ENCODE measurements at places on chromosomes 3 and 15. TPM values are rescaled to one million over a fixed set of nuclear protein-coding genes. Genes with fewer than 3 reads are reported as not detected.

DNA sequence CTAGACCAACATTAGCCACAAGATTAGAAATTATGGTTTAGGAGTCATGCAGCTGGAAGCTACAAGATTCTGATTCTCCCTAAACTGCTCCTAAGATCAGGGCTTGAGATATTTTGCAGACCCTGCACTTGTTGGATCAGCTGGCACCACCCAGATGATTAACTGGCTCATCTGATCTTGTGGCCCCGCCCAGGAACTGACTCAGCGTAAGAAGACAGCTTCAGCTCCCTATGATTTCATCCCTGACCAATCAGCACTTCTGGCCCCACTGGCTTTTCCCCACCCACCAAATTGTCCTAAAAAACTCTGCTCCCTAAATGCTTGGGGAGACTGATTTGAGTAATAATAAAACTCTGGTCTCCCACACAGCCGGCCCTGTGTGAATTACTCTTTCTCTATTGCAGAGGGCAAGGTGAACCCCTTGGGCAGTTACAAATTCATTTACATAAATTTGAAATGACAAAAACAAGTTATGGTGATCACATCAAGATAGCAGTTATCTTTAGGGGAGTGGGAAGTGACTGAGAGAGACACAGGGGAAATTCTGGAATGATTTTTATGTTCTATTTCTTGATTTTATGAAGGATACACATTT lies 76.5 kb downstream of the CD200R1L start:
- no peak for DNase-seq

Gene P3H2
- 37.5 TPM for polyA plus RNA-seq

Gene ZMYND10
- polyA plus RNA-seq, result 16.0 TPM

GRCh38 chr3:61912158-61912557 lies 350.8 kb downstream of the PTPRG start:
- DNase-seq, result no peak

- no peak for DNase-seq
Observed at GRCh38 chr3:152328841-152329240, 60.1 kb downstream of the MBNL1 start.

GRCh38 chr3:172518929-172519640 lies 4.1 kb downstream of the TNFSF10 start:
- DNase-seq, result no peak

- no peak for DNase-seq
Observed at GRCh38 chr3:133745981-133746711, at the start of gene TF. TSS of gene TF (plus strand) at chr3:133746393. CDS start at chr3:133746441, 48 bp downstream.

Gene FRMD5
- 2.0 TPM for polyA plus RNA-seq

DNA sequence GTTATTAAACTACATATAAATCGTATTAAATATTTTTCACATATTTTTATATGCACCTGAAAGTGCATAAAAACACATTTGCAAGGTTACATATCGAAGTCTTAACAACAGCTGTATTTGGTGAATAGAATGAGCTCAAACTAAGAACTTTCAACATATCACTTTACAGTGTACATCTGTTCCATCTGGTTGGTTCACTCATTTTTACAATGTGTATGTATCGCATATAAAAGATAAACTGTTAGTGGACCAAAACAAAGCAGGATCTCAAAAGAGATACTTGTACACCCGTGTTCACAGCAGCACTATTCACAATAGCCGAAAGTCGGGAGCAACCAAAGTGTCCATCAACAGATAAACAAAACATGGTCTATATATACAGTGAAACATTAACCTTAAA lies 55.8 kb downstream of the TBL1XR1 start:
- DNase-seq, result no peak

DNA sequence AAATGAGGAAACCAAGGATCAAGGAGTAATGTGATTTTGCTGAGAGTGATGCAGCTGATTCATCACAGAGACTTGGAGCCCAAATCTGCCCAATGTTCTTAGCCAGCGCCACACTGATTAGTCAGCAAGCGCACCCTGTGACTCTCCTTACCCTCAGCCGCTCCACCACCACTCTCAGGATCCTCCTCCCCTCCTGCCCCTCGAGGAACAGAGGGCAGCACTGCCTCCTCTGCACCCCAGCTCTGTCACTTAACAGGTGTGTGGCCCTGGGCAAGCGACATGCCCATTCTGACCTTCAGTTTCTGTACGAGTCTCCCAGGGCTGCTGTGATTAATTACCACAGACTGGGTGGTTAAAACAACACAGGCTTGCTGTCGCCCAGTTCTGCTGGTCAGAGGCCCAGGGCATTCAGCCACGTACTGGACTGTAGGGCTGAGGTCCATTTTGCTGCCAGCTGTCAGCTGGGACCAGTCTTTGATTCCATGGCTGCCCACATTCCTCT lies 36.1 kb upstream of the HRH1 start:
- DNase-seq, result no peak

DNA sequence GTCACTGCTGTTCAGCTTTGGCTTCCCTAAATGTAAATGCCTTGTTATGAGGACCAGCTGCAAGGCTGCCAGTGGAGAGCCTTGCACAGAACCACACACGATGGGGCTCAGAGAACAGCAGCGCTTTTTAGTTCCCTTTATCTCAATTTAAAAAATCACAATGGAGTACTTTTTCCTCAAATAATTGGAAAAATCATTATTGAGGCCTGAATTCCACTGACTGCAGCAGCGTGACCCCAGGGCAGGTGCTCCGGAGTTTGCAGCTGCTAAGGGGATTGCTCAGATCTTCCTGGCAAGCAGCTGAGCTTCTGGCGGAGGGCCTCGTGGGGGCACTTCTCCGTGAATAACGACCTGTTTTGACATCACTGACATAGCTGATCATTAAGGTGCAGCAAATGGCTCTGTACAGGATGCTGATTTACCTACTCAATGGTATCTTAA lies 245.6 kb upstream of the TRIM42 start:
- DNase-seq, result no peak

DNA sequence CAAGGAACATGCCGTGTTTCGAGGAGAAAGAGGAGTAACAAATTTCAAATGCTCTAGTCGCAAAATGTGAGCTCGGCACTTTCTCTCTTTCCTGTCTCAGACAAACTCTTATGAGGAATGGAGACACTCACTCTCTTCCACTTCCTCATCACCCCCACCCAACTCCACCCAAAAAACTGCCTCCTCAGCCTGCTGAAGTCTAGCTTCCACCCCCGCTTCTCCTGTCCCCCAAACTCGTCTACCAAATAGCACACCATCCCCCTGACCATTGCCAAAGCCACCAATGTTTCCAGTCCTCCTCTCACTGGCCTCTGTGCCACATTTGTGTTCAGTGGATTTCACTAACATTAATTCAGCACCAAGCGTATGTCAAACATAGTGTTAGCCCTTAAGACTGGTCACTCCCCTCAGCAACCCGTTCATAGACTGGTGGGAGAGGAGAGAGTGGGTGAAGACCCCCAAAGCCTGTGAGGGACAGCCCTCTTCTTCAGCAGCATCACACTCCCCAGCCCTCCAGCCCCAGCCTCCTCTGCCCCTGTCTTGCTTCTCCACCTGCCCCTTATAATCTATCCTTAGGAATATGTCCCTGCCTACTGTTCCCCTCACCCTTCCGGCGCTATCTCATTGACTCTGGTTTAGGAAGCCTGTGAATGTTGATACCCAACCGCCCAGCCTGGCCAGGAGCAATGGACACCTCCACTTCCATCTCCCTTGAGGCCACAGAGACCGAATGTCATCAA lies 77.3 kb downstream of the FAM174B start:
- DNase-seq, result no peak

DNA sequence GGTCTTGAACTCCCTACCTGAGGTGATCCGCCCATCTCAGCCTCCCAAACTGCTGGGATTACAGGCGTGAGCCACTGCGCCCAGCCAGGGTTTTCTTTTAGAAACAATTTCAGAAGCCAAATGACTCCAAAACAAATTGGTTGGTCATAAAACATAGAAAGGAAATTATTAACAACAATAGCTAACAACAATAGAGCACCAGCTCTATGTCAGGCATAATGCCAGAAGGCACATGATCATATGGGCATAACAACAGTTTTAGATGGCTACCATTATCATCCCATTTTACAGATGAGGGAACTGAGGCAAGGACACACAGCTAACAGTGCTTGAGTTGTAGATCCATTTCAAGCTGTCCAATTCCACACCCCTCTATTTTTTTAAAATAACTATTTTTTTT lies 22.2 kb upstream of the RAF1 start:
- no peak for DNase-seq

- no peak for DNase-seq
Observed at GRCh38 chr3:156412600-156412999, 142.3 kb downstream of the SSR3 start.

DNA sequence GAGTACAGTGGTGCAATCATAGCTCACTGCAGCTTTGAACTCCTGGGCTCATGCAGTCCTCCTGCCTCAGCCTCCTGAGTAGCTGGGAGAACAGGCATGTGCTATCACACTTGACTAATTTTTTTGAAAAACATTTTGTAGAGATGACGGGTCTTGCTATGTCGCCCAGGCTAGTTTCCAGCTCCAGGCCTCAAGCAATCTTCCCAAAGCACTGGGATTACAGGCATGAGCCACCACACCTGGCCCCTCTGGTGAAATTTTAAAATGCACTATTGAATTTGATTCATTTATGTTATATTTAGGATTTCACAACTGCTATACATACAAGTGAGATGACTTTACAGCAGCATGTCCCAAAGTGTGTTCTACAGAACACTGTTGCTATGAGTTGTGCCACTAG lies 50.8 kb upstream of the TPM1 start:
- no peak for DNase-seq
